ENCODE measurements at places on chromosomes 1 and 21.

DNA sequence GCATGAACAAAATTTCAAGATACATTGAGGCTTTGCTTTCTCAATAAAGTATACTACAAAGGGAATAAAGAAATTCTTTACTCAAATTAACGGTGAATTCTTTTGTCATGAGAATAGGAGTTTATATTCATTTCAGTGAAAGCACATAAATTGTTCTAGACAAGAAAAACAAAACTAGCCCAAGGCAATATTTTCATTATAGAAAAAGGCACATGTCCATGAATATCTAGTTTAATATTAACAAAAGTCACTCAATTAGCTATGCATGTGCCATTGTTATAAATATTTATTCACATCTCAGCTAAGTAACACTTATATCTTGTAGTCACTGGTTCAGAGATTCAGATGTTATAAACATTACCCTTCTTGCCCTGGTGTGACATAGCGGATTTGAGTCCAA lies 369.3 kb downstream of the GPATCH2 start:
- DNase-seq: no peak

- no peak for DNase-seq
These were observed 166.7 kb downstream of the LTN1 start for GRCh38 chr21:28826021-28826420.

- DNase-seq: no peak
These were observed 627.4 kb upstream of the NR5A2 start for GRCh38 chr1:199399996-199400724.

GRCh38 chr1:103497404-103497803 lies 28.1 kb upstream of the RNPC3 start:
- DNase-seq: no peak

DNA sequence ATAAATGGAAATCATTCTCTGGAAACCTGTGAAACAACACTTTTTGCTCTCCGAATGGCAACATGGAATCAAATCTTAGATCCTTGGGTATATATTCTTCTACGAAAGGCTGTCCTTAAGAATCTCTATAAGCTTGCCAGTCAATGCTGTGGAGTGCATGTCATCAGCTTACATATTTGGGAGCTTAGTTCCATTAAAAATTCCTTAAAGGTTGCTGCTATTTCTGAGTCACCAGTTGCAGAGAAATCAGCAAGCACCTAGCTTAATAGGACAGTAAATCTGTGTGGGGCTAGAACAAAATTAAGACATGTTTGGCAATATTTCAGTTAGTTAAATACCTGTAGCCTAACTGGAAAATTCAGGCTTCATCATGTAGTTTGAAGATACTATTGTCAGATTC lies 45.7 kb downstream of the PTGFR start:
- DNase-seq: no peak

DNA sequence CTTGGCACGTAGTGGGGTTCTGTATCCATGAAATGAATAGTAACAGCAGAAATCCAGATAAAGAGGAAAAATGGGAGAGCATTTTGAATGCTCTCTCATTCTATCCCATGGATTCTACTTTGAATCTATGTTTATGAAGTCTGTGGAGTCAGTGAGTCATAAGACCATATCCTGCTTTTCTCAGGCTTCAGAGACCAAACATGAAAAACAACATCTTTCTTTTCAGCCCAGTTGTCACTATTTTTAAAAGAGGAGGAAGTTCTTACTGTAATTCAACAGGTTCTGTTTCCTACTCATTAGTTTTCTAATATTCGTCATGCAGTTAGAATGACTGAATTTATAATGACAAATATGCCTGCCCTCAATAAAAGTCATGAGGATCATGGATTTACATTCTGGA lies 39.4 kb upstream of the CD55 start:
- DNase-seq: no peak

DNA sequence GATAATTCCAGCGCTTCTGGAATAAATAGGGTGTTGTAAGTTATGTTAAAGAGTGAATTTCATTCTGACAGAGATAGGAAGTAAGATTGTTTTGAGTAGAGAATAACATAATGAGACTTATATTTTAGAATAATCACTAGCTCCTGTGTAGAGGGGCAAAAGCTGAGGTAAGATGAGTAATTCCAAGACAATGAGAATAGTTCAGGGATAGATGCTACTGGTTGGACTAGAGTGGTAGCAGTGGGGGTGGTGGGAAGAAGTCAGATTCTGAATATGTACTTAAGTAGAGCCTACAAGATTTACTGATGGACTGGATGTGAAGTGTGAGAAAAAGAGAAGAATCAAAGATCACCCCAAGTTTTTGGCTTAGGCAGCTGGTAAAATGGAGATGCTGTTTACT lies 23.3 kb upstream of the MOV10 start:
- DNase-seq: no peak

- DNase-seq: no peak
These were observed 221.4 kb upstream of the PKN2 start for GRCh38 chr1:88462488-88463261.

- DNase-seq: no peak
These were observed 8.0 kb upstream of the TMEM52 start for GRCh38 chr1:1926886-1927660.

- no peak for DNase-seq
These were observed 735 bp upstream of the YTHDF2 start for GRCh38 chr1:28735961-28736449.

GRCh38 chr1:23913212-23913880 lies at the start of gene CNR2:
Gene CNR2, minus strand, starts transcription at chr1:23913362. Its CDS starts 37,745 bp downstream, at chr1:23875617.
- DNase-seq: peak; percentile 95

- peak; percentile 38 for DNase-seq
These were observed 118.0 kb upstream of the IFFO2 start for GRCh38 chr1:19074361-19074901.

DNA sequence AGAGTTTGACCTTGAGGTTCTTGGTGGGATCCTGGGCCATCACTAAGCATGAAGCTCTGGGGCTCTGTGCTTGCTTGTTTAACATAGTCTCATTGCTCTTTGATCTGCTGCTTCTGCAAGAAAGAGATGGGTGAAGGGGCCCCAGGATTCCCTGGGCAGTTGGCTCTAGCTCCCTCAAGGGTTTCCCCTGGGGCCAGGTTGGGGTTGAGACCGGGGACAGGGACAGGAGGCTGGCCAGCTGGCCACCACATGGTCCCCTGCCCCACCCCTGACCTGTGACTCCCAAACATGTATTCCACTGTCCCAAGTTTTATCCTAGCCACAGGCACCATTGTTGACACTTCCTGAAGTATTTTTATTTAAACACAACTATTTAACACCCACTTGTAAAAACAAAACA lies 69.5 kb downstream of the FHAD1 start:
- DNase-seq: no peak

DNA sequence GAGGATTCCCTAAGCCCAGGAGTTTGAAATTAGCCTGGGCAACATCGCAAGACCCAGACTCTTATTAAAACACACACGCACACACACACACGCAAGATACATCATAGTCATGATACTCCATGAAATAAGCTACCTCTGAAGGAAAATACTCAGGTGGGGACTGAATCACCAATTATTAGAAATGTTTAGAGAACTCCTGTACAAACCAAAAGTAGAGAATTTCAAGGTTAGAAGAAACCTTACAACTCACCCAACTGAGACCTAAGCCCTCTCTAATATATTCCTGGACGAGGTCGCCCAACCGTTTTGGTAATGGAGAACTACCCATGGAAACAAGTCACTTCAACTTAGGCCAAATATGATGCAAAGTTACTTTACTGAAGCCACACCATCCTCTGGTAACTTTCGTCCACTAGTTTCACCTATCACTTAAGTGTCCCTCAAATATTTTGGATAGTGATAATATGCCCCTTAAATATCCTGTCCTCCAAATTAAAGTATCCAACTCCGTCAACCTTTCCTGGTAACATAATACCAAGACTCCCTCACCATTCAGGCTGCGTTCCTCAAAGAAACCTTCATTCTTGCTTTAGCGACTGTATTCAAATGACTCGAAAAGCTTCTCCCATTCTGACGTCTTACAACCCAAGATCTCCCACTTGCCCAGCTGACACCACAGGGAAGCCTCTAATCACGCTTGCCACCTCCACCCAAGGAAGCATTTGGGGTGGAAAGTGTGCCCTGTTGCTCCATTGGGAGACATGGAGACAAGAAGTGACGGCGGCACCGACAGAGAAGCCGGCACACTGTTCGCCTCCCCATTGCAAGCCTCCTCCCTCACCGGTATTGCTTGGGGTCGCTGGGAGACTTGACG lies 856 bp downstream of the NRDC start:
- peak; percentile 21 for DNase-seq

- DNase-seq: no peak
These were observed 51.8 kb downstream of the DOP1B start for GRCh38 chr21:36208326-36209013.

DNA sequence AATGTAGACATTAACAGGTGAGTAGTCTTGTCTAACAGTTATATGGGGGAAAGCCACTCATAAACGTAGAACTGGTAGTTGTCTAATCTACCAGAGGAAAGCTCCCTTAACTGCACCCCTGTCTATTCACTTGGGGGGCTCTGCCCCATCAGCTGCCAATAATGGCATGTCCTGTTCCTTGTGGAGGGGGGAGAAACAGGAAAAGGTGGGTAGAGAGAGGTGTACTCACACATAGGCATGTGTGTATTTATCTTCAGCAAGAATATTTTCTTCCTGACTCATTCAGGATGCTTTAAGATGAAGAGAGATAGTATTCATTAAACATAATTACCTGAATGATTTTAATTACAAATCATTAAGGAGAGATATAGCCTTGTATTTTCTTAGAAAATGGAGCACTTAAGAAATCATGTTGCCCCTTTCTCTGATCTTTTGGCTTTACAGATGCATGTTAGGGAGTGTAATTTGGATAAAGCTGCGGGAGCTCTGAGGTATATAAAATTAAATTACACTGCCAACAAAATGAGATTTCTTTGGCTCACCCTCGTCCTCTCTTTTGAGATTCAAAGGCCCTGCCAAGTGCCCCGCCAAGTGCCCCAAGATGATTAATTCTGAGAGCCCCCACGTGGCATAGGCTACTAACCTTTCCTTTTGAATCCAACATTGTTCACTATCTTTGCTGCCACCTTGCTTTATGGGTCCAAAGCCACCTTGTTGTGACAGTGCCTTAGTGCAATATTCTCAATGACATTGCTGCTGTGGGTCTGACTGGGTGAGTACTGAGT lies 286.3 kb upstream of the LYPLAL1 start:
- DNase-seq: no peak

DNA sequence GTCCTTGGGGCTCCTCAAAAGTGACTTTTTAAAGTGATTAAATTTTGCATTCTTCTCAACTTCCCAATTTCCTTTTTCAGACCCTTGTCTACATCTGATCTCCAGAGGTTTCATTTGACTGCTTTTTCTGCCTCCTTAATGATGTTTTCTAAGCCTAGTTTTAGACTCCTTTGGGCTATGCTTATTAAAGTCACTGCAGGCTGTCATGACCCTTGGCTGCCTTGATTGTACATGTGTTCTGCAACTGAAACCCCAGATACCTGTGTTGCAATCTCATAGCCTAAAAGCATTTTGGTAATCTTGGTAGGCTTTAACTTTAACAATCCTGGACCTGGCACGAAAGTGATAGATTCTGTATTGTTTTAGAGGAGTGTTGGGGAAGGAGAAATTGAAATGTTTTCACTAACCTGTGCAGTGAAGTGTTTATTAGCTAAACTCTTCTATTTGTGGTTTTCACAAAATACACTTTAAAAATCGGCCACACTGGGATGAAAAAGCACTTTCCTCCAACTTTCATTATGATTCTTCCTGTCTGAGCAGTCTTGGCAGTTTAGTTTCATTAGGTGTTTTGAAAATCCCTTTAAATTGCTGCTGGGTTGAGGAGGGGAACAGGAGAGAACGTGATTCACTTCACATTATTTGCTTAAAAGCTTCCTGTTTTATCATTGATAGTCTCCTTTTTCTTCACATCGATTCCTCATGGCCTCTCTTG lies 4.9 kb downstream of the MACO1 start:
- peak; percentile 29 for DNase-seq

- no peak for DNase-seq
These were observed 6.4 kb downstream of the TSTD1 start for GRCh38 chr1:161032409-161032808.

- DNase-seq: no peak
These were observed 87.0 kb upstream of the ZC3H11B start for GRCh38 chr1:219699870-219700269.

DNA sequence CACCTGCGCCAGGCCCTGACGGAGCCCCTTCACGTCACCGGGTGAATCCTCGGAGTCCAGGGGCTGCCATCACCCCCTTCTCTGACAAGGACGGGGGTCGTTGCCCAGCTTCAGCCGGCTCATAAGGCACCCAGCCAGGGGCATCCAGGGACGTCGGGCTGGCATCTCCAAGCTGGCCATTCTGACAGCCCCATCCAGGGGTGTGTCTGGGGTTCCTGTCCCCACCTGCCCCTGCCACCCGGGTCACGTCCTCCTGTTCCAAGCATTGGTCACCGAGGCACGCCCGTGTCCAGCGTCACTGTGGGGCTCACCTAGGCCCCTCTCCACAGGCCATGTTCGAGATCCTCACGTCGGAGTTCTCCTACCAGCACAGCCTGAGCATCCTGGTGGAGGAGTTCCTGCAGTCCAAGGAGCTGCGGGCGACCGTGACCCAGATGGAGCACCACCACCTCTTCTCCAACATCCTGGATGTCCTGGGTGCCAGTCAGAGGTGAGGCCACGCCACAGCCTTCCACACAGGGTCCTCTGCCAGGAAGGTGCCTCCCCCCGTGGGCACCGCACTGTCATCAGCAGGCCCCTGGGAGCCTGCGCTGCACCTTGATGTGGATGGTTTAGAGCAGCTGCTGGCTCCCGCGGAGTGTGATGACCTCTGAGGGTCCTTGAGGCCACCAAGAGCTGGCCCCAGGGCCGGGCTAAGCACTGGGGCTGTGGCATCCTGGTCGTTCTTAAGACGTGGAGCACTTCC lies 14.8 kb downstream of the ARHGEF16 start:
- DNase-seq: no peak

DNA sequence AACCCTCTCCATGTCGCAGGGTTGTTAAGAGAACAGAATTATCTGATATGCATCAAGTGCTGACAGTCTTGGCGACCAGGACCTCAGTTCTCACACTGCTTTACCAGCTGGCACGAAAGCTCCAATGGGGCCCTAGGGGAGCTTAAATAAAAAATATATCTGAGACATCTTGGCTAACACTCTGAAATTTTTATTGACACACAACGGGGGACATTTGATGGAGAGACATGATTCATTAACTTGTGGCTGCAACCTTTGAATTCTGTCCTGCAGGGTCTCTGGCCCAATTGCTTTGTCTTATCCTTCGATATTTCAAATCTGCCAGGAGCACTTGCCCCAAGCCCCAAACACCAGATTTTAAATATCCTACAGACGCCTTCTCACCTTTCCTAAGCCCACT lies 567.0 kb downstream of the AJAP1 start:
- DNase-seq: no peak

GRCh38 chr1:58570817-58571216 lies 6.2 kb downstream of the TACSTD2 start:
- no peak for DNase-seq

DNA sequence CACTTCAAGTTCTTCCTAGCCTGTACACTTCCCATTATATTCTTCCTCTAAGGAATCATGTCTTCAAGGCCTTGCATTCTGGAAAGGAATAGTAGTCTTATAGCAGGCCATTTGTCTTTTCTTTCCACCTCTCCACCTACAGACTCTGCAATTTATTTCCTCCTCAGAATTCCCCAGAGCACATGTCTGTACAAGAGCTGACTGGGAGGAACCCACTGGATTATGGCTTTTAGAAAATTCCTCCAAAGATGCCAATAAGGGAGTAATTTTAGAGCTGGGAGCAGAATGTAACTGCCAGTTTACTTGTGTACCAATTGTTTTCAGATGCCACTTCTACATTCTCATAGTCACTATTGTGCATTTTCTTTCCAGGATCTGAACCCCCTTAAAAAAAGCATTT lies 3.4 kb upstream of the PSMG1 start:
- no peak for DNase-seq
